NCI-H460 (cell line): ENCODE measurements at places on chromosomes 5 and 9.

GRCh38 chr5:122195802-122196394 is 66.6 kb downstream of the ZNF474 start:
- DNase-seq = peak; percentile 41

DNA sequence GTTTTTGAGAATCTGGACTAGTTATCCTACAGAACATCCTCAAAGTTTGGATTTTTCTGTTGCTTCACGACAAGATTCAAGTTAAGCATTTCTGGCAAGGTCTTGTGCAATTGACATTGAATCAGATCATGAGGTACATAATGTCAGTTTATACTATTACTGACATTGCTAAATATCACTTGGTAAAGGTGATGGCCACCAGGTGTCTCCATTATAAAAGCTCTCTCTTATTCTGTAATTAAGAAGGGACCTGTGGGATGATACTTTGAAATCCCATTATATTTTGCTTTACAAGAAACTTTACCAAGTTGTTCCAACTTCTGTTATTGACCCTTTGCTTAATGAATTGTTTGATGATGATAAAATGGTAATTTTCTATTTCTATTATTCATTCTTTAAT is 131.0 kb upstream of the ASTN2 start:
- DNase-seq = no peak

GRCh38 chr5:3954199-3954598 is 358.6 kb downstream of the IRX1 start:
- DNase-seq = no peak

DNA sequence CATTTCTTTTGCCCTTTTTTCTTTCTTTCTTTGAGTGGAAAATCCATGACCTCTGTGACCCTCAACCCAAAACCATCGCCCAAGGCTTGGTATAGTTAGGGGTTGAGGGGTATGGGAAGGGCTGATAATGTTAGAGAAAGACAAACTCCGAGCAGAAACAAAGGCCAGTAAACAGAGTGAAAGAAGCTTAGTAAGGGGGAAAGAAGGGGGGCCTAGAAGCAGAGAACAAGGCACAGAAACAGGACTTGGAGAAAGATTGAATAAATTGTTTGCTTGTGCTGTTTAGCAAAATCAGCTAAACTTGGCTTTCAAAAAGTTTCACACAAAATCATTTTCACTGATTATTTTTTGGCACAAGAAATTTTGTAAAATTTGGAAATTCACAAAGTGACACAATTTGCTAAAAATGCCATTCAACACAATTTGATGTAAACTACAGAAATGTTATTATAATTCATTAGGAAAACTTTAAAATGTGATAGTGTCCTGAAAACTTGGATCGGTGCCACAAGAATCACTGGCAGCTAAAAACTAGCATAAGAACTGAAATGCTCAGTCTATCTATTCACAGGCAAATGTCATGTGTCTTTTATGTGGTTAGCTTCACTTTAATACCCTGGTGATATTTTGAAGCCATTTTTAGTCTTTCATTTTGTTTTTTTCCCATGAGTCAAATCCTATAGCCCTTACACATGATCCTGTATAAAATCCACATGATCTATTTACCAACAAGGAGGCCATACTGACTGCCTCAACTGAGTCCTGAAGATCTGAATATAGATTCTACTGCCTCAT is 276.4 kb downstream of the NR2F1-AS1 start:
- DNase-seq = no peak

GRCh38 chr9:6884101-6884500 is 126.3 kb downstream of the KDM4C start:
- no peak for DNase-seq

DNA sequence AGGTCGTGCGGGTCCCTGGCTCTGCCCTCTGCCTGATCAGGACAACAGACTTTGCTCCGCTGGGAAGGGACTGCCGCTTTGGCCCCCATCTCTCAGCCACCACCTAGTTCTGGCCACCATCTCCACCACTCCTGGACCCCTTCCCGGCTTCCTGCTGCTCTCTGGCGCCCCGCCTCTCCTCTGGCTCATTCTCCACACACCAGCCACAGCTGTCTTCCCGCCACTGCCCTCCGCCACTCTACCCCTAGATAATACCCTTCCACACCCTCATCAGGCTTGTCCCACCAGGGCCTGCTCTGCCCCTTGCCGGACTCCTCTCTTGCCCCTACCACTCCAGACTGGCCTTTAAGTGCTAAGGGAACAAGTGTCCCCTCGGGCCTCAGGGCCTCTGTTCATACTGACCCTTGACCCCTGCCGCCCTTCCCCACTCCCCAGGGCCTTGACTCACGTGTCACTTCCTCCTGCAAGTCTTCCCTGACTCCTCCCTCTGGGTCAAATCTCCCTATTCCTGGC is 3.0 kb upstream of the CDX1 start:
- no peak for DNase-seq

GRCh38 chr9:116580853-116581252 is 106.3 kb upstream of the TRIM32 start:
- DNase-seq = no peak

- DNase-seq = no peak
Measured at GRCh38 chr9:93592008-93592642, 15.7 kb downstream of the PHF2 start.

GRCh38 chr5:37738057-37738691 is 101.7 kb downstream of the GDNF start:
- peak; percentile 26 for DNase-seq
